ENCODE measurements at places on chromosomes 12 and 14.

GRCh38 chr14:63611078-63611477 is 30.6 kb downstream of the WDR89 start:
- no peak for DNase-seq

DNA sequence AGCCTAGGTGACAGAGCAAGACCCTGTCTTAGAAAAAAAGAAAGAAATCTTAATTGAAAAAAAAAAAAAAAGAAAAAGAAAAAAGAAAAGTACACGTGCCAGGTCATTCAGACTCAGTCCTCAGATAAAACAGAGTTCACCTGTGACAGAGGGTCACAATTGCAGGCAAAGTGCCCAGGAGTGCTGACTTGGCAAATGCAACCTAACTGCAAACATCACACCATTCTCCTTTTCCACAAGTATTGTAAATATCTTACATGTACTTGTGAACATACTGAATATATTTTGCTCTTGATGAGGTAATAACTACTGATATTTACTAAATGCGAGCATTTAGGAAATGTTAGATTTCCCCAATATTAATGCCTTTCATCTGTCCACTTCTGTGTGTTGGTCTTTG is 9.0 kb upstream of the COL2A1 start:
- DNase-seq, result no peak

DNA sequence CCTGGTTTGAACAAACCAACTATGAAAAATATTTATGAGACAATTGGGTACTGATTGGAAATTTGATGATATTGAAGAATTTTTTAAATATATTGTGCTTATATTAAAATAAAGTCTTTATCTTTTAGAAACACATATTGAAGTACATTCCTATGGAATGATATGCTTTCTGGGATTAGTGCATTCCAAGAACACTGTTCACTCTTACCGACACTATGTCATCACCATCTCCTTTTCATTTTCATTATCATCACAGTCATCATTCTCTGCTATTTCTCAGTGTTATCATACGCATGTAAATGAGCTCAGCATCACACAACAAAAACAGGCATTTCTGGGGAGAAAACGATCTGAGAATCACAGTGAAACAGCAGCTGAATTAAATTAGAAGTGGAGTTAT is 513.3 kb upstream of the CCDC196 start:
- no peak for DNase-seq

- DNase-seq, result no peak
Observed at GRCh38 chr14:61438497-61438859, 117.1 kb downstream of the PRKCH start.

- DNase-seq, result no peak
Observed at GRCh38 chr14:50616275-50616674, 51.8 kb downstream of the SAV1 start.

DNA sequence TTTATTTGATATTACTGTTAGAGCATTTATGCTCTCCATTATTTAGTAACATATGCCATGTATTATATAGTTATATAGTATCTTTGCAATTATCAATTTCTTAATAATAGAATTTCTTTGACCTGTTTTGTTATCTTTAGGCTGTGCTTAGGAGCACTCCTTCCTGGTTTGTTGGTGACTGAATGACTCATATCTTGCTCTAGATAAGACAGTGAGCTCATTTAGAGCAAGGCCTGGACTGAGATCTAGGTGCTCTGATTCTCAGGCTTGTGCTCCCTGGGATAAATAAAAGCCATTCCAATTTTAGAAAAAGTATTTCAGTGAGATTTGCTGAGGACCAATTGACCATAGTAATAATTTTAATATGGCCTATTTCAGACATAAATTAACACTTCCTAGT is 951.2 kb downstream of the FLRT2 start:
- no peak for DNase-seq

GRCh38 chr12:123264642-123265041 is 7.0 kb downstream of the CDK2AP1 start:
- no peak for DNase-seq

DNA sequence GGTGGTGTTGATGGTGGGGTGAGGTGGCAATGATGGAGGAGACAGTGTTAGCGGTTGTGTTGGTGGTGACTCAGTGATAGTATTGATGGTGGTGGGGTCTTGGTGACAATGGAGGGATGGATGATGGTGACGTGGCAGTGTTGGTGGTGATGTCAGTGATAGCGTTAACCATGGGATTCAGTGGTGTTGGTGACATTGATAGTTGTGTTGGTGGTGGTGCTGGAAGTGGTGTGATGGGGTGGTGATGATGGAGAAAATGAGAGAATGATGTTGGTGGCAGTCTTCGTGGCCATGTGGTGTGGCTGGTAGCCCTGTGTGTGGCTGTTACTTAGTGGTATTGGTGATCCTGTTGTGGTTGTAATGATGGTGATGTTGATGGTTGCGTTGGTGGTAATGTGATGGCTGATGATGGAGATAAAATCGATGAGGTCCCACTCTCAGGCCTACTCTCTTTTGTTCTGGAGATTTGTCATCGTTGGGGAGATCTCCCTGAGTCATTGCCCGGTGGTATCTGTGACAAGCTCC is 2.6 kb downstream of the DTX1 start:
- DNase-seq, result no peak

GRCh38 chr12:49330631-49331379 is 6.2 kb downstream of the C1QL4 start:
- no peak for DNase-seq

GRCh38 chr14:101332281-101332680 is 229.0 kb upstream of the DIO3 start:
- no peak for DNase-seq

- no peak for DNase-seq
Observed at GRCh38 chr12:109163167-109163566, 46.8 kb downstream of the ACACB start.

GRCh38 chr12:15942475-15942874 is 31.3 kb downstream of the DERA start:
- no peak for DNase-seq

- no peak for DNase-seq
Observed at GRCh38 chr12:82517027-82517426, 158.7 kb downstream of the METTL25 start.

- DNase-seq, result no peak
Observed at GRCh38 chr12:110930348-110931314, 10.3 kb upstream of the MYL2 start.

DNA sequence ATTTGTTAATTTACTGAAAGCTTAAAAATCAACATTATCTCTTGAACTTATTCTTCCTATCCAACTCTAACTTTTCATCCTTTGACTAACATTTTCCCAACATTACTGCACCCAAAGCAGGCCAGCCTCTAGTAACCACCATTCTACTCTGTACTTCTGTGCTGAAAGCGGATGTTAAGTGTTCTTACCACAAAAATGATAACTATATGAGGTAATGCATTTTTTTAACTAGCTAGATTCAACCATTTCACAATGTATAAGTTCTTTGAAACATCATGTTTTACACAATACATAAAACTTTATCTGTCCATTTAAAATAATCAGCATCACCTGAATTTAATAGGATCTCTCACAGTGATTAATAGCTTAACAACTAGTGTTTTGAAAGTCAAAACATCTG is 468.5 kb upstream of the MGAT4C start:
- no peak for DNase-seq
